ENCODE measurements at places on chromosomes 6 and 20. TPM values are rescaled to one million over a fixed set of nuclear protein-coding genes. Genes with fewer than 3 reads are reported as not detected.

The ZSCAN23 gene
- total RNA-seq, result 11.1 TPM

The ESF1 gene
- 10.6 TPM for total RNA-seq

The CLDN20 gene
- total RNA-seq, result not detected

The EYS gene
- 0.50 TPM for total RNA-seq

The GHRH gene
- total RNA-seq, result not detected

The PLCB4 gene
- 9.3 TPM for total RNA-seq

The PNPLA1 gene
- not detected for total RNA-seq

The DOK5 gene
- 27.5 TPM for total RNA-seq

The PRIM2 gene
- 37.7 TPM for total RNA-seq

The FERMT1 gene
- 9.1 TPM for total RNA-seq

The RBBP8NL gene
- total RNA-seq, result not detected

The CRIP3 gene
- total RNA-seq, result not detected

The TMEM181 gene
- total RNA-seq, result 37.5 TPM

The ZNF165 gene
- total RNA-seq, result 0.29 TPM

The ZBTB46 gene
- total RNA-seq, result 9.9 TPM

The RBM39 gene
- total RNA-seq, result 242 TPM

The CYP24A1 gene
- not detected for total RNA-seq

The PRICKLE4 gene
- total RNA-seq, result not detected

The RAB44 gene
- total RNA-seq, result under 0.01 TPM

The OTOR gene
- total RNA-seq, result not detected

The HUS1B gene
- total RNA-seq, result 0.99 TPM

The MICA gene
- 37.7 TPM for total RNA-seq

The SLC22A23 gene
- total RNA-seq, result 4.7 TPM

The HTR1E gene
- not detected for total RNA-seq

The ZNF391 gene
- 1.8 TPM for total RNA-seq

The POU5F1 gene
- 0.33 TPM for total RNA-seq

The BMP7 gene
- not detected for total RNA-seq

The CDSN gene
- total RNA-seq, result not detected

The TEAD3 gene
- total RNA-seq, result 13.5 TPM

The SLC22A16 gene
- 0.15 TPM for total RNA-seq

The TRPC4AP gene
- 90.2 TPM for total RNA-seq

The DUSP15 gene
- not detected for total RNA-seq

The RIMS1 gene
- under 0.01 TPM for total RNA-seq

The PMEPA1 gene
- 0.33 TPM for total RNA-seq

The MYO6 gene
- total RNA-seq, result 18.6 TPM

The ZFAND3 gene
- total RNA-seq, result 32.6 TPM

The C6orf15 gene
- not detected for total RNA-seq

The FNDC11 gene
- 1.8 TPM for total RNA-seq

The SLC17A1 gene
- not detected for total RNA-seq

The SMIM13 gene
- total RNA-seq, result 3.8 TPM

The SNAI1 gene
- total RNA-seq, result 0.83 TPM

The OOEP gene
- total RNA-seq, result not detected

The EMILIN3 gene
- under 0.01 TPM for total RNA-seq

The XKR7 gene
- under 0.01 TPM for total RNA-seq

The SAPCD1 gene
- 1.9 TPM for total RNA-seq

The LY6G6F gene
- not detected for total RNA-seq

The MROH8 gene
- total RNA-seq, result 3.6 TPM

The GRIK2 gene
- total RNA-seq, result not detected

The MYB gene
- total RNA-seq, result 0.29 TPM

The BACH2 gene
- 0.87 TPM for total RNA-seq

The THEMIS gene
- total RNA-seq, result not detected

Data from smooth muscle cell of trachea (primary cell).